ENCODE measurements at places on chromosomes 6 and 20.

DNA sequence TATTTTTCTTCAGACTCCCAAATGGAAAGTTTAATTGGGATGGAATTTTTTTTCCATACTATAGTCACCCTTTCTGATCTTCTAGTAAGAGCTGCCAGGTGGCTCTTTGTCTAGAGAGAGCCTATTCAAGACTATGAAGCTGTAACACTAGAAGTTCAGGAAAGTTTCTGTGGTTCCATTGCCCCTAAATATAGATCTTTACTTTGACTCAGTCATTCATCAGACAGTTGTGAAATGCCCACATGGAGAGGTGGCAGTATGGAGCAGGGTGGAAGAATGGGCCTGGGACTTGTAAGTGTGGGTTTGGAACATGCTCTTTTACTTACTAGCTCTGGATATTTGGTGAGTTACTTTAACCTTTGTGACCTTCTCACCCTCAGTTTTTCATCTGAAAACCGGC lies 87.8 kb downstream of the CTNNBL1 start:
- no peak for DNase-seq

GRCh38 chr6:152636609-152637295 lies 410 bp downstream of the SYNE1 start:
- DNase-seq, result no peak

DNA sequence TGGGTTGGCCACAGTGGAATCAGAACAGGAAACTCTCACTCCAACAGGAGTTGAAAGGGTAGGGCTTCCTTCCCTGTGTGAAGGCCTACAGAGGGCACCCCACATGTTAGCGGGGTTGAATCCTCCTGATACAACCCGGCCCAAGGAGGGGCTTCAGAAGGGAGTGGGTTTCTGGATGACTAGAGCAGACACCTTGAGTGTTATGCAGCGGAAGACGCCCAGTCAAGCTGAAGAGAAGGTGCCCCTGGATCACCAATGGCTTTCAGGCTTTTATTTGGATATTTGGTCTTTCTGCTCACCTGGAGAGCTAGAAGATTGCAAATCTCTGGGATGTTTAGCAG lies 132.8 kb downstream of the PRND start:
- DNase-seq, result no peak

DNA sequence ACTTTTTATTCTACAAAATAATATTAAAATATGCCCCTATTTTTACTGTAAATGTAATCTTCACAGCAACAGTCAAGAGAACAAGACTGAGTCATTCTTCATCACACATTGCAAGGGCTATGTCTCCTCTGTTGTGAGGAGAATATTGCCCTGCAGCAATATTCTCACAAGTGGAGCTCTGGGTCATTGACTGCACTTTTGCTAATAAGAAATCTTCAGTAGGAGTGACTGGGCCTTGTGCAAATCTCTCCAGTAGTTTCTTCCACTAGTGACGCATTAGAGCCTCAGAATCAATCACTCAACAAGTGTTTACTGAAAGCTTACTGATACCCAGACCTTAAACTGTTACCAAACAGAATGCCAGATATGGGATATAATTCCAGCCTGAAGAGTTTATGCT lies 49.1 kb downstream of the LAMA2 start:
- DNase-seq, result no peak

GRCh38 chr6:91600561-91600960 lies 1013.7 kb upstream of the MAP3K7 start:
- no peak for DNase-seq

DNA sequence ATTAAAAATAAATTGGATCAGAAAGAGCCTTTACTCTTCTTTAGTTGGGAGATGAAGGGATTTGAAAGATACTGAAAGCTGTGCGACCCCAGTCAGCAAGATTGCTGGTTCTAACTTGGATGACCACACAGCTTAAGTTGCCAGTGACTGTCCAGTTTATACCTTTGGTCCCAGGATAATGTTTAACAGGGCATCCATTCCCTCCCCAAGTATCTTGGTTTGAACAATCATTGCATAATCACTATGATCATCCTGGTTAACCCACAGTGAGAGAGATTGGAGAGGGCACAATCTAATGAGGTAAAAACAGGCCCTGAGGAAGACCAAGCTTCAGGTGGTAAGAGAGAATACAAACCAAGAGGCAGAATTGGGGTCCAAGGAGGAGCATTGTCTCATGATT lies 798.3 kb downstream of the MAFB start:
- no peak for DNase-seq

DNA sequence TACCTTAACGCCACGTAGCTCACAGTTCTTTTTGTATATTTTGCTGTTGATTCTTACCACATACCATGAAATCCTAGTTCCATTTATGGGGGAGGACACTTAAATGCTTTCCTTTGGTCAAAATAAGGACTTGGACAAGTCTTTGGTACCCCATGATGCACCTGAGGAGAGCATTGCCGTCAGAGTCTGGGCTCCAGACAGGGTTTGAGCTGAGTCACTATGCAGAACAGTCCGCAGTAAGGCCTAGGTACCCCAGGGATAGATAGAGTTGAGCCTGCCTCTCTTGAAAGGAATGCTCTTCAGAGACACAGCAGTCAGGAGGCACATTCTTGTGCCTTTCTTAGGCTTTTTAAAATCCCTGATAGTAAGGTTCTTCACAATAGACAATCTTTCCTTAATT lies 6.0 kb downstream of the PARD6B start:
- DNase-seq, result no peak

- DNase-seq, result no peak
These were observed 9.3 kb upstream of the KCNK15 start for GRCh38 chr20:44736170-44737021.

DNA sequence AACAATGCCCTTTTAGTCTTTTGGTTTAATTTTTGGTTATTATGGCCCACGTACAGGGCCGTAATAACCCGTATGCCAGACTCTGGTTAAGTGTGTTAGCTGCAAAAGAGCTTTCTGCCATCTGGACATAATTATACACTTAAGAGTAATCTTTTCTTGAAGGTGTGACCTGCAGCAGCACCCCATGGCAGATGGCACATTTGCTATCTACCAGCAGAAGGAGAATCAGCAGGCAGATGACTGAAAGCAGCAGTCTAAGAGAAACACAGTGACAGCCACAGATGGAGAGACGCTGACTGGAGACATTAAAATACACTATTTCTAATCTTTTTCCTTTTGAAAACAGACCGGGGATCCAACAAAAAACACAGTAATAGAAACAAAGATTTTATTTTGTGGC lies 18.7 kb downstream of the ASF1A start:
- no peak for DNase-seq

DNA sequence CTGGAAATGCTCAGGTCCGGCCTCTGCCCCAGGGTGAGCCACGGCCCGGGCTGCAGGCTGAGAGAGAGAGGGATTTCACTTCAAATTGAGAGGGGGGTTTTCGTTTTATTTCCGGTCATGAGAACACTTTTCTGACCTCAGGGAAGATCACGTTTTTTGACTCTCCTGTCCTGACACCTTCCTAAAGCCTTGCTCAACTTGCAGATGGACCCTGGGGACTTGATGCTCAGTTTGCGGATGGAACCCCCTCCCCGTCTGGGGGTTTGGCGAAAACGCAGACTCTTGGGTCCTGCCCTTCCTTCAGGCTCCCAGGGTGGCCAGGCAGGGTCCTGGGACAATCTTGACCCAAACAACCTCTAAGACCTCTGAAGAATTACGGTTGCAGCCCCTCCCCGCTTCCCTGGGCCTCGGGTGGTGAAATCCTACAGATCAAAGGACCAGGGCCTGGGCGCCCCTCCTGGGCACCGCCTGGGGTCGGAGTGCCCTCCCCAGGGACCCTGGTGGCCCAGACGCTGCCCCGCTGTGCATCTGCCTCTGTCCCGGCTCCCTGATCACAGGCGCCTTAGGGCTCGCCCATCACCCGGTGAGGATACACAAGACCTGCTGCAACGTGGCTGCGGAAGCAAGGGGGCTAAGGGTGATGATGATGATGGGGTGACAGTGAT lies 148.2 kb downstream of the ERMARD start:
- DNase-seq, result no peak

GRCh38 chr6:16240589-16241320 lies 2.4 kb downstream of the GMPR start:
- DNase-seq, result no peak

DNA sequence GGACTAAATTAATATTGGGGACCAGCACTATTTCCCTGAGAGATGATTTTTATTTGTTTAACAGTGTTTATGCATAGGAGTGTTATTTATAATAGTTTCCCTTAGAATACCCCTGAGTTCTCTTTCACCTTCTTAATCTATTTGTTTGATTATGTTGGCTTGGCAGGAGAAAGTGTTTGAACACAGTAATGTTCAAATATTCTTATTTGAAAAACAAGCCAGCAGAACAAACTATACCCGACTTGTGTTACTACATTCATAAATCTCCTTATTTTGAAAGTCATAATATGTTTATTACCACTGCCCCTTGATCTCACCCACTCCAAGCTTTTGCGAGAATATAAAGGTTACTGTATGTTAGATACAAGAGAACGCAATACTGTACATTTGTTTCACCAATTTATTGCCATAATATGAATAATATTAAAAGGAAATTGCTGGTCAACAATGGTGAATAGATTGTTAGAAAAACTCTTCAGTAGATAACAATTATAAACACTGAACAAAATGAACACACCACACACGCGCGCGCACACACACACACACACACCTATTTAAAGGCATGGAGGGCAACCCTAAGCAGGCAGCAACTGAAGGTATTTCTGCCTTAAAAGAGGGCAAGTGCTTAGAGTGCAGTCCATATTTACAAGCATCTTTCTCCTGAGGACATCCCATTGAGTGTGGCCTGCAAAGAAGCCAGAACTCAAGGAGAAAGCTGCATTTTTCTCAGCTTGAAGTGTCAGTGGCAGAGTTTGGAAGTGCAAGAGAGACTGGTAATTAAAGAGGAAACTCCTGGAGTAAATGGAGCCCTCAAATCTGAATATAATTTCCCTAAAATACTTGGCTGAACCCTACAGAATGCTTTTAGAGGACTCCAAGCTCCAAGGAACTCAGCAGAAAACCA lies 279.4 kb upstream of the MAN1A1 start:
- no peak for DNase-seq

Measured in activated CD4-positive, alpha-beta T cell treated with anti-CD3 and anti-CD28 coated beads, Interleukin-2, amount 50 U/mL, for 1 hour (primary cell).